ENCODE measurements at places on chromosomes 1 and 21.

DNA sequence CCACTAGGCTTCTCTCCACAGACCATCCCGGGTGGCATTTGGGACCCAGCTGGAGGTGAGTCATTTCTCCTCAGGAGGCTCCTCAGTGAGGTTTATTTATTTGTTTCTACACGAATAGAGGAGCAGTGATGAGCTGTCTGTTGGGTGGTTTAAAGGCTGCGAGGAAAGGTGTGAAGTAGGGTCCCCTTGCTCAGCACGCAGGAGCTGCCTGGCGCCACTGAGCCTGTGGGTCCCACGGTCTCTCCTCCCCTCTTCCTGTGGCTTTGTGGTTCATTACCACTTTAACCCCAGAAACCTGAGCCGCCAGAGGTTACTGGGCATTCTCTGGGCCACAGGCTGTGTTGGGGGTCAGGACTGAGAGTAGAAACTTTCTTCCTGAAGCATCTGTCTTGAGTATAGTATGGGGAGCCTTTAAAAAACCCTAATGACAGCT is 39.9 kb downstream of the IL6R start:
- no peak for DNase-seq

DNA sequence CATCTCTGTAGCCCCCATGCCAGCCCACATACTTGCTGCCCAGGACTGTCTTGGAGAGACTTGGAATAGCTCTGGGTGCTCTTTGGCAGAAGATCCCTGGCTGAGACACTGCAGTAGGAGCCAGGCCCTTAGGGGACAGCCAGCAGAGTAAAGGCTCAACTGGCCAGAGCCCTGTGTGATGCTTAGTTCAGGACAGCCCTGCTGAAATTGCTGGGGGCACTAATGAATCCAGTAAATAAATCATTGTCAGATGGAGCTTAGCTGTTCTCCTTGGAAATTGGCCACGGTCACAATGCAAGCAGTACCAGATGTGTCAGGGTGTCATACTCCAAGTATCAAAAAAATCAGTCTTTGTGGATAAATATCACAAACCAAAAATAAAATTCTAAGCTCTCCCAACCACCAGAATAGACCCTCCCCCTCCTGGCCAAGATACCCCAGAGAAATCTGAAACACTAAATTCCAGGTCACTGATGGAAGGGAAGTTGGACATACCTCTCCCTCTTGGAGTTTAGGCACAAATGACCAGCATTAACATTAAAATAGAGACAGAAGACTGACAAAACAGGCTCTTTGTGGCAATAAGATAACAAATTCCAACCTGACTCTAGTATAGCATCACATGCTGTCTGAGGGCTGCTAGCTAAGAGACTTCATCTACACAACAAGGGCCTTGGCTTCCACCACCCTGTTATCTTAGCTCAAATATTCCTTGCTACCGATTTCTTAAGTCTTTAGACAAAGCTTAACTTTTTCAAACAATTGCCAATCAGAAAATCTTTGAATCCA is 83.2 kb upstream of the DNAH14 start:
- DNase-seq, result no peak

DNA sequence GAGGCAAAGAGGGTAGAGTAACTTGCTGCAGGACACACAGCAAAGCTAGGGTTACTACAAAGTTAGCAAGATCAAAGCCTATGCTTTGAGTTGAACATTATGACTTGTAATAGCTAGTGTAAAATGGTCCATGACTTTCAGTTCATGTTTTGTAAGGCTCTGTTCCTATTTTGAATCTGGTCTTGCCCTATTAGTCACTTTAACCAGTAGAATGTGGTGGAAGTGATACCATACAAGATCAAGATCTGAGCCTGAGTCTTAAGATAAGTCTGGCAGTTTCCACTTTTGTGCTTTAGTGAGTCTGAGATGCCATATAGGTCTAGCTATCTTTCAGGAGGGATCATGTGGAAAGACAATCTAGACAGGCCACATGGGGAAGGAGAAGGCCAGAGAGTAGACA is 282.1 kb upstream of the BRINP3 start:
- no peak for DNase-seq

DNA sequence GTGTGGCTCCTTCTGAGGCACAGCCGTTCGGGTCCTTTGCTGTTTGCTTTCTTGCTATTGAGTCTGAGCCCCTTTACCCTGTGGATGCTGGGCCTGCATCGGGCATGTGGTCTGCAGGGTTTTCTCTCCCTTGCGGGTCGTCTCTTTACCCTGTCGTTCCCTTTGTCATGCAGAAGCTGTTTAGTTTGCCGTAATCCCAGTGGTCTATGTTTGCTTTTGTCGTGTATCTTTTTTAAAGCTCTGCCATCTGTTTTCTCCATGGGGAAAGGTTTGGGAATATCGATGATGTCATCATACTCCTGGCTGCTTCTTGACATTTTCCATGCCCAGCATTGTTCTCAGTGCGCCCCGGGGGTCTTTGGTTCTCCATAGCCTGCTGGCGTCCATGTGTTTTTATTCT is 68.2 kb downstream of the AGPAT3 start:
- DNase-seq, result no peak

DNA sequence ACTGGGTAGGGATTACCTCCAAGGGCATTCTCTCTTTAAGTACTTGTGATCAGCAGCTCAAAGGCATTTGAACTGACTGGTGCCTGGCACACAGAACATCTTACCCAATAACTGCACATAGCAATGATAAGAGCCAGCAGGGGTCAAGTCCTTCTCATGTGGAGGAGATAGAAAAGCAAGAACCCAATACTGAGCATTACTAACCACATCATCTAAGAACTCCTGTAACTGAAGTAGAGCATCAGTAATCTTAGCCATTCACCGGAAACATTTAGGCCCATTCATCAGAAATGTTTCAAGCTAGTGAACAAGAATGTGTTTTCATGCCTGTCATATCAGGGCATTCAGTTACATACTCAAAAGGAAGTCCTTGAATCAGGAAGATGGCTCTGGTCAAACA is 33.6 kb upstream of the THEM4 start:
- DNase-seq, result no peak

GRCh38 chr1:45796381-45796780 is 7.0 kb upstream of the MAST2 start:
- no peak for DNase-seq

- DNase-seq, result no peak
Observed at GRCh38 chr1:229452956-229453801, 19.3 kb upstream of the ACTA1 start.

DNA sequence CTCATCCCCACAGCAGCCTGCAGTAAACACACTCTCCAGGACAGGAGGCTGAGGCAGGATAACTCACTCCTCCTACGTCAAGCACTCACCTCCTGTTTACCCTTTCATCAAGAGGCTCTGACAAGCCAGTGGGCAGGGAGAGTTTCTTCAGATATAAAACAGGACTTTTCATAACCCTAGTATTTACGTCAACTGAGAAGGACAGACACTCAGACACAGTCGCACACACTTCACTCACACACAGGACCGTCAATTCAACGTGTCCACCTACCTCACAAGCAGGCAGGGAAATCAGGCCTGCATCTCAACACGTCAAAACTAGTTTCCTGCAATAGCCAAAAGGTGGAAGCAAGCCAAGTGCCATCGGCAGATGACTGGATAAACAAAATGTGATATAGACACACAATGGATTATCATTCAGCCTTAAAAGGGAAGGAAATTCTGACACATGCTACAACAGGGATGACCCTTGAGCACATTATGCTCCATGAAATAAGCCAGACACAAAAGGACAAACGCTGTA is 48.6 kb downstream of the ITPKB start:
- DNase-seq, result peak; percentile 62

- no peak for DNase-seq
Observed at GRCh38 chr1:54813485-54814125, 12.5 kb upstream of the TTC22 start.

DNA sequence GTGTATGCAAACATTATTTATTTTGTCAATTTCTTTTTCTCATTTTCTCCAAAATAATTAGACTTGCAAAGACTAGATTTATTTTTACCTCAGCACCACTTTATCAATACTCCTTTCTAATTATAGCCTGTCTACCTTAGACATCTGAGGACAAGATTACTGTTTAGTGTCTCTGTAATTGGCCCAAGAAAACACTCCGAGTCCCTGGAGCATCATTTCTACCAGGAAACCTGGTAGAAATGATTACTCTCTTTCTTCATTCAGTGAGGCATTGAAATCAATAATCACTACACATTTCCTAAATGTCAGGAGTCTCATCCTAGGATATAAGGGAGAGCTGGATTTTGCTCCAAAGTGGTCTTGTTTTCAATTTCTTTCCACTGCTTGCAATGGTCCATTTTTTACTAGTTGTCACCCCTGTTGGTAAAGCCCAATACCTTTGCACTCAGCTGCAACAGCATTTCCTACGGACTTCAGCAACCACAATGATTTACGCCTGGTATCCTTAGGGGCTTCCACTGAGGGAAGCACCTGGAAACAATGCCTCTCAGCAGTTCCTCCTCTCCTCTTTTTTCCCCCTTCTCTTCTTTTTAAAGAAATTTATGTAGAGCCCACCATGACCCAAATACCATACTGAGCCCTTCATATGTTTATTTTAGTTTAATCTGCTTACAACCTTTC is 64.6 kb downstream of the GRIK1 start:
- DNase-seq, result no peak

GRCh38 chr1:39623053-39623452 is 16.4 kb downstream of the HEYL start:
- no peak for DNase-seq

- no peak for DNase-seq
Observed at GRCh38 chr21:36175771-36176565, 19.3 kb downstream of the DOP1B start.

GRCh38 chr1:119748040-119748439 is 20.7 kb downstream of the HMGCS2 start:
- no peak for DNase-seq

GRCh38 chr1:154335025-154335714 is 9.8 kb downstream of the ATP8B2 start:
- peak; percentile 89 for DNase-seq

DNA sequence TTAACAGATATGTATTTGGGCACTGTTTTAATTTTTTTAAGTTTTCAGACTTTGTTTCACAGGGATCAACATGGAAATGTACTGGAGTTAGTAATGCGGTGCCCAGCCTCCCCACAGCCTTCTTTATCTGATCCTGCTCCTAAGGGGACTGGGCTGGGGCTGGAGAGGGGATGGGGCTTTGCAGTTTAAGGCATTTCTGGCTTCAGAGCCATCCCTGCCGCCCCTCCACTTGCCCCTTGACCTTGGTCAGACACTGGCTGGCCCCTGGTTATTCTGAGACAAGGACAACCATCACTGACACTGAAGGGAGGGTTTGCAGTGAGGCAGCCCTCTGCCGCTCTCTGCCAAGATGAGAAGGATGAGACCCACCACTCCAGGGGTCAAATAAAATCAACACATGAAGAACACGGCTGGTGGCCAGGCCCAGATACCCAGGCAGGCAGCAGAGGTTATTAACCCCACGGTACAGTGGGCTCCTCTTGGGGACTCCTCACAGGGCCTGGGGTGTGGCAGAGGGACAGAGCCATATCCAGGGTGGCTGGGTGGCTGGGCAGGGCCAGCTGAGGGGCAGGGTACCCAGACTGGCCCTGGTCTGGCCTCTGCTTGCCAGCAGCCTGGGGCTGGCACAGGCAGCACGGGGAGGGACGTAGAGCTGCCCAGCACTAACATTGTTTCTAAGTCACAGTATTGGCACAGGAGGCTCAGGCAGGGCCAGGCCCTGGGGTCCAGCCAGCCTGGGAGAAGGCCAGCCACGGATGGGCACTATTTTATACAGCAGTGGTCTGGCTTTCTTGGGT is 7.2 kb upstream of the UBE2U start:
- DNase-seq, result no peak

DNA sequence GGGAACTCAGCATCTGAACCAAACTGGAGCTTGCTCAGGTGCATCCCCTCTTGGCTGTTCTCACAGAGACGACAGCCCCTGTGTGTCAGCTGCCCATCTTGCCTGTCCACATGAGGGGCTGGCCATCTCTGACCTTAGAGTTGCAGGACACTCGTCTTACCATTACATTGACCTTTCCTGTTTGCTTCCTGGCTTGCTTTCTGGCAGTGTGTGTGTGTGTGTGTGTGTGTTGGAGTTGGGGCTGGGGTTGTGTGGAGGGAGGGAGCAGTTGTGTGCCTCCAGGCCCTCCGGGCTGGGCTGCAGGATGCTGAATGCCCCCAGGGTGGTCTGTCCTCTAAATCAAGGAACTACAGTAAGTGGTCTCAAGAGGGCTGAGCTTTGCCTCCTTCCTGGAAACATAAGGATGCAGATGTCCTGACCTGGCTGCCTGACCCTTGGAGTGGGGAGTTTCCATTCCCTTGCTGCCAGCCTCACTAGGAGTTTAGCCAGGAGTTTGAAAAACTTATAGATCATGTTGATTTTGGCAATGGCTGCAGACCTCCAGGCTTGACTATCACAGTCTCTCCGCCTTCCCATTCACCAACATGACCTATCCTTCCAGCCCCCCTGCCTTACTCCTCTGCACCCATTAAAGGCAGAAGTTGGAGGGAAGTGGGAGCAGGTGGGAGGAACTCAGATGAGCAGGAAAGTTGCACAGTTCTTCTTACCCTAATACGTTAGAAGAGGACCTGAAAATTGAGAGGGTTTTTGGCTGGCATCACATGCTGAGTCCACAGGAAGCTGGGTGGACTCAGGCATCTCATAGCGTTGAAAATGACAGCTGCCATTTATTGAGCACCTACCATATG is 19.0 kb downstream of the RASSF5 start:
- DNase-seq, result no peak

DNA sequence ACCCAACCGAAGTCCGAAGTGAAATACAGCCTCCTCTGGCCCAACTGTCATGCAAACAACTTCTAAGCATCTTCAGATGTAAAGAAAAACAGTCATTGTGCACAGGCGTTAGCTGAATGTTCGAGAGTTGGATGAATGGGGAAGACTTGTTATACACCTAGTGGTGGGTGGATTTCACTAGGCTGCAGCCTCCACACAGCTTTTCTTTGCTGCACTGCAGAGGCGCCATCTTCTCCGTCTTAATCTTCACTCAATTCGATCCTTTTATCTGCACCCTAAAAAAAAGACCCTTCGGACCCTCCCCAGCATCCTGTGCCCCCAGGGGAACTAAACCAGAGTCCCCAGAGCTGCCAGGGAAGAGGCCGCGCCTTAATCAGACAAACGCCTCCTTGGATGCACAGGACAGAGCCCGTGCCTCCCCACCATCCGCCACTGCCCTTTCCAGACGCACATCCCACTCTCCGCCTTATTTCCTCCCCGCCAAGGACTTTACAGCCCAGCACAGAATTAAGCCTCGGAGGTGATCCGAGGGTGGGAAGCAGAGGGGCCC is 1.4 kb downstream of the APP start:
- DNase-seq, result peak; percentile 21

GRCh38 chr1:178127482-178128191 is 33.7 kb downstream of the RASAL2 start:
- no peak for DNase-seq

- DNase-seq, result no peak
Observed at GRCh38 chr1:171152549-171152948, 32.6 kb upstream of the FMO2 start.

GRCh38 chr1:212749821-212750535 is 41.6 kb downstream of the NSL1 start:
- DNase-seq, result no peak

GRCh38 chr1:180527101-180527669 is 24.8 kb upstream of the ACBD6 start:
- no peak for DNase-seq
